ENCODE measurements at places on chromosomes 7 and 10.

DNA sequence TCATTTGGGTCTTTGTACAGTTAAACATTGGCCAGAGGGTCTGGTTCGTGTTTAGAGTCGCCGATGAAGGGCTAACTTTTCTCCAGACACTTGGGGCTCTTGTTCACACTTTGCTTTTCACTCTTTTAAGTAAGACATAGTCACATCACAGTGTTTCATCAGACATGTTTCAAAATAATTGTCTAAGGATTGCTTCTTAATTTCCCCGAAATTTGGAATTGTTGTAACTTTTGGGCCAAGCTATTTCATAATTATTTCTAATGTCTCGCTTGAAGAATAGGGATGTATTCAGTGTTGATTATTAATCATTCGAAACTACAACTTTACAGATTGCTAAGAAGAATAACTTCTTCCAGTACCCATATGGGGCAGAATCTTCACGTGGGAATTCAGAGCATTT is 92.8 kb downstream of the TCF7L2 start:
- DNase-seq, result no peak

GRCh38 chr7:14449291-14449690 is 453.3 kb downstream of the DGKB start:
- no peak for DNase-seq

DNA sequence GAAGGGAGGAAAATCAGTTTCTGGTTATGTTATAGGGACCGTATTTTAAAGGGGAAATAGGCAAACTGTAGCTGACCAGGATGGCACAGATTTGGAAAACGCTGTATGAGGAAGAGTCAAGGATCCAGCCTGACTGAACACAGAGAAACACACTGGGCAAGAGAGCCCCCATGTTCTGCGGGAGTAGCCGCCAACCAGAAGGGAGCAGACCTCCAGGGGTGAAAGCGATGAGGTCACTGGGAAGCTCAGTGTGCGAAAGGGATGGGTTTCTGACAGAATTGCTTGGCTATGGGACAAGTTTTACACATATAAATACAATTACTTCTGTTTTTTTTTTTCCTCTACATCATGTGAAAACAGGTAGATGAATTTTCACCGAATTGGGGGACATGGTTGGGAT is 291.6 kb upstream of the PODXL start:
- no peak for DNase-seq

DNA sequence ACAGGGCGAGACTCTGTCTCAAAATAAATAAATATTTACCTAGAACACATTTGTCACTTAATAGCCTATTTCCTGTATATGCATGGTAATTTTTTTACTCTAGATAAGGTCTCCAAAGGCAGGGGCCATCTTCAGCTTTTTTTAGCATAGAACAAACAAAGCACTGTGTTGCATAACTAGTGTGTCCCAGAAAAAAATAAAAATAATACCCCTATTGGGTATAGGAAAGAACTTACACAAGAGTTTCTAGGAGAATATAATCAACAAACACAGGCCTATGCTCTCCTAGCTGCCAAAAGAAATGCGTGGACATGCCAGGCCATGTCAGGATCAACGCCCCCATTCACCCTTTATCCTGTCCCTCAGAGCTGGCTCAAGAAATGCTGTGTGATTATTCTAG is 103.6 kb downstream of the PARD3 start:
- no peak for DNase-seq

GRCh38 chr7:104341546-104341945 is 13.1 kb downstream of the LHFPL3 start:
- peak; percentile 39 for DNase-seq

DNA sequence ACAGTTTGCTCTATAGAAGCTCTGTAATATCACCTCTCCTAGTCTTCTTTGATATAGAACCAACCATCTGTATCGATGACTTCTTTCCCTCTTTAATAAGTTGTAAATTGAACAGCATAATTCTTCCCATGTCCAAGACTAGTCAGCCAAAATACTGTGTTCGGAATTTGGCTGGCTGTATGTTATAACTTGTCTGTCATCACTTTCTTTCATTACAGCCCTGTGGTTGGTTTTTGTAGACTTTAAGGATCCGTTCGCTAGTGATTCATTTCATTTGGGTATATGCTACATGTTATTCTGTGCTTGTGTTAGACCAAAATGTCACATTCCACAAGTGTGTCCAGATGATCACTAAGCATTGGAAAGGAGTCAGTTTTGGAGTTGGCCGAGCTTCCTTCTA is 155.4 kb upstream of the ITGB1 start:
- DNase-seq, result no peak

DNA sequence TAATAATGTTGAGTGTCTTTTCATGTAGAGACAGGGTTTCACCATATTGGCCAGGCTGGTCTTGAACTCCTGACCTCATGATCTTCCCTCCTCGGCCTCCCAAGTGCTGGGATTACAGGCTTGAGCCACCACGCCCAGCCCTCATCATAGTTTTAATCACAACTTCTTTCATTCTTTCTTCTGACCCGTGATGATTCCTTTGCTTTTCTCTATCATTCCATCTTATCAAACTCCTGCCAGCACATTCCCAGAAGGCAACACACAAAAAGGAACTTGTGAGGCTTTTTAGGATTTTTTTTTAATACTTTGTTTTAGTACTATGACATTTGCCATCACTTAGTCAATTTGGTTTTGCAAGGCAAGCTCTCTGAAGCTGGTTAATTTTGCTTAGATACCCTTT is 77.5 kb upstream of the MEOX2 start:
- DNase-seq, result no peak

DNA sequence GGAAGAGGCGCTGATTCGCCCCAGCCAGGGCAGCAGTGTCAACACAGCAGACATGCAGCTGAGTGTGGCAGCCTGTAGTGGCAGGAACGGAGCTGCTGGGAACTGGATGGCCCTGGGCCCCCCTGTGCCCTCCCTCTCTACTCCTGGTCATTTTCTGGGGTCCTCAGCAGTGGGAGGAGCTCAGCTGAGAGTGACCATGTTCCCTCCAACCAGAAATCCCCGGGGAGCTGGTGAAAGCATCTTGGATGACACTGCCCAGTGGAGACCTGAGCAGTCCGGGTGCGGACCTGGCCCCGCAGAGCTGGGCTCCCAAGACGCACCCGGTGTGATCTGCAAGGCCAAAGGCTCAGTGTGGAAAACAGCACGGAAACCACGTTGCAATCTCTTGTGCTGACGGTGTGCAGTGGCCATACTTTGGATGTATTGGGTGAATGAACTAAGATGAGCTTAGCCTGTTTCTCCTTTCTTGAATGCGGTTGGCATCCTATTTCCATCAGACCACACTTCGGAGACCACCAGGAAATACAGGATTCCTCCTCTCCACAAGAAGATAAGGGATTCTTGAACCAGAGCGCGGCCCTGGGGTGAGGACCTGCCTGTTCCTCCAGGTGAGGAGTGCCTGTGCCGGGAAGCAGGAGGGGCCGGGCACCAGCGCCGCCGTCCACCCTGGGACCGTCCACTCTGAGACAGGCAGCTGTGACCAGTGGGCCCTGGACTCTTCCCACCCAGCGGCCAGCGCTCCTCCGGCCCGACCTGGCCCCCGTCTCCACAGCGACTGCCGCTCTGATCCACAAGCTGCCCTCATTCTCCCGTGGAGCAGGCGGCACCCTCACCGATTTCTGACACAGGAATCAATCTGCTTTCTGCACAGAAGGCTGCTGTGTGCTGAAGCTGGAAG is 93.5 kb upstream of the DIP2C start:
- DNase-seq, result no peak

GRCh38 chr7:121002-121785 is 71.2 kb upstream of the FAM20C start:
- DNase-seq, result no peak

DNA sequence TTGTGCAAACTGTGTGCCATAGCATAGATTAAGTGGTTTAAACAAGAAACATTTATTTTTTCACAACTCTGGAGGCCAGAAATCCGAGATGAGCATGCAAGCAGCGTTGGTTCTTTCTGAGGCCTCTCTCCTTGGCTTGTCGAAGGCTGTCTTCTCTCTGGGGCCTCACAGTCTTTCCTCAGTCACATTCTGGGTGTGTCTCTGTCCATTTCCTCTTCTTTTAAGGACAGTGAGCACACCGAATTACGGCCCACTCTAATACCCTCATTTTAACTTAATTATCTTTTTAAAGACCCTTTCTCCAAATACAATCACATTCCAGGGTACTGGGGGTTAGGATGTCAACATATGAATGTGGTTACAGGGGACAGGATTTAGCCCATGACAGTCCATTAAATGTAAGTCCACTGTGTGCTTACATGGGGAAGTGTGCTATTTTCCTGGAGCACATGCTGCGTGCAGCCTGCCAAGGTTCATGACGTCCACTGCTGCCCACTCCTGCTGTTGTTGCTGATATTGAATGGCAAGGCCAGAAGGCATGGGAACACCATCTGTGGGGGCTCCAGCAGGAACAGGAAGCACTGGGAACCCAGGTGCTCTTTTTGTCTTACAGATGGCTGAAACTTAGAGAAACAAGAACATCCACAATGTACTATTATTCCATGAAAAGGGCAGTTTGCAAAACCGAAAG is 365.5 kb downstream of the GALNT17 start:
- DNase-seq, result no peak

DNA sequence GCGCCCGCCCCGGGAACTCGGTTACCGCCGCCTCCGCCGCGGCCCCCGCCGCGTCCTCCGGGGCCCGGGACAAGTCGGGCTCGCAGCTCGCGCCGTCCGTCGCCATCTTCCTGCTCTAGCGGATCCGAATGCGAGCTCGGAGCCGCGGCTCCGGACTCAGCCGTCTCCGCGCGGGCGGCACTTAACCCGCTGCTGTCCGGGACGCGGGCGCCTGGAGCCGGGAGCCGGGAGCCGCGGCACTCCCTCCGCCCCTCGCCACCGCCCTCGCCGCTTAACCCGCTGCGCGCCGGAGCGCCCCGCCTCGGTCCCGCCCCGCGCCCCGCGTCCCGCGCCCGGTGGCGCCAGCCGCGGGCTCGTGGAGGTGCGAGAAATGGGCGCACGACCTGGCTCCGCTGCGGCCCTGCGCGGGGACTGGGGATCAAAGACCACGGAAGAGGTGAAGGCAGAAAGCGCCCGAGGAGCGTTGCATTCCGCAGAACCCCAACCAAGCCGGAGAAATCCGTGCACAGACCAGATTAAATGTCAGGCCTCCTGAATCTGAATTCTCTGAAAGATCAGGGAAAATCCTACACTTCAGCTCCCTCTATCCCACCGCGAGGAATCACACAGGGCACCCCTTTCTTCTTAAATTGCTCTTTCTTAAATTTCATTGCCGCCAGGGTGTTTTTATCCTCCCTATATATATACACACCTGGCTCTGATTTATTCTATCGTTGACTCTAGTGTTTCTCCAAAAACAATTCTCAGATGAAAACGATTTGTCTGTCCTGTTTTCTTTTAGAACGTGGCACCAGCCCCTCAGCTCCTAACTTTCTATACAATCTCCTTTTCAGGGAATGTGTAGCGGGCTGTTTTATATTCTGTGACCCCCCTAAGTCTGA is at the start of gene CTTNBP2:
Gene CTTNBP2, minus strand, starts transcription at position 132 of the 881 bp plus-strand sequence. Its CDS starts 26 bp downstream, at position 106.
- DNase-seq, result peak; percentile 79

- peak; percentile 27 for DNase-seq
Measured at GRCh38 chr7:140506788-140507464, 27.6 kb upstream of the MKRN1 start.

DNA sequence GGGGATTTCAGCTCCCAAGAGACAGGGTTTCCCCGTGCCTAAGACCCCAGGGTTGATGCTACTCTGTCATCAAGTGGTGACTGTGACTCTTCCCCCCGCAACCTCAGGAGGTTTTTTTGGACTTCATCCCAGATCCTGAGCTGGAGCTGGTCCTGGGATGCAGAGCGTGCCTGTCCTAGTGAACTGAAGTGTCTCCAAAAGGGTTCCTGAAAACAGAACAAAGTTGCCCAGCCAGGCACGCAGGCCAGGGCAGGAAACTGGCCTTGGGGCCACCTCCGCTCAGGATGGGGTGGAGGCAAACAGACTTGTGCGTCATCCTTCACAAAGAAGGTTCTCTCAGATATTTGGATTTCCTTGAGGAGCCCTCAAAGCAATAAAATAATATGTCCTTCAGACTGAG is 118.9 kb downstream of the ITIH5 start:
- DNase-seq, result no peak

DNA sequence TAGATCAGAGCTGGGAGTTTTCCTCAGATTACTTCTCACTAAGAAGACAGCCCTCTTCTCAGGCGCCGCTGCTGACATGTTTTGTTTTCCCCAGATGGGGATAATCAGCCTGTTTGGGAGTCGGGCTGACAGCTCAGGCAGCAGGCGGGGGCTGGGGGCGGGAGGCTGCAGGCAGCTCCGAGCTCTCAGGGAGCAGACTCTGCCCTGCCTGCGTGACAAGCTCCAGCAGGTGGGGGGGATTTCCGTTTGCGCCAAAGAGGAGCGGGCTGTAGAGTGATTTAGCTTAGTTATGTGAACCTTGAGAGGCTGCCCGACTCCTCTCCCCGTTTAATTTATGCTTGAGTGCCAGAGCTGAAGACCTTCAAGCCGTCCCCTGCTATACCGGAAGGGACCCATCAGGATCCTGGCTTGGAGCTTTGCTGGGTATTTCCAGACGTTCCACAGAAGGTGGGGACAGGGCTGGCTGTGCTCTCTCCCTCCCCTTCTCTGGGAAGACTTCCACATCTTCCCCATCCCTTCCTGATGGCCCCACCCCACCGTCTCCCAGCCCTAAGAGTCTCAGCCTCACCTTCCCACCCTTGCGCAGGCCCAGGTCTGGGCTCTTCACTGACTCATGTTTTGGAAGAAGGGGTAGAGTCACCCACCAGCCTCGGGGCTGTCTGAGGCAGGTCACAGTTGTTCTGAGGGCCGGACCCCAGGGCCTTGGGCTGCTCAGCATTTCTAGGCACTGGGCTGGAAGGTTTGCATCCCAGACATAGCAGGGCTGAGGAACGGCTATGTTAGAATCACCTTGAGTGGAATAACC is 24.7 kb upstream of the ADCYAP1R1 start:
- peak; percentile 72 for DNase-seq

DNA sequence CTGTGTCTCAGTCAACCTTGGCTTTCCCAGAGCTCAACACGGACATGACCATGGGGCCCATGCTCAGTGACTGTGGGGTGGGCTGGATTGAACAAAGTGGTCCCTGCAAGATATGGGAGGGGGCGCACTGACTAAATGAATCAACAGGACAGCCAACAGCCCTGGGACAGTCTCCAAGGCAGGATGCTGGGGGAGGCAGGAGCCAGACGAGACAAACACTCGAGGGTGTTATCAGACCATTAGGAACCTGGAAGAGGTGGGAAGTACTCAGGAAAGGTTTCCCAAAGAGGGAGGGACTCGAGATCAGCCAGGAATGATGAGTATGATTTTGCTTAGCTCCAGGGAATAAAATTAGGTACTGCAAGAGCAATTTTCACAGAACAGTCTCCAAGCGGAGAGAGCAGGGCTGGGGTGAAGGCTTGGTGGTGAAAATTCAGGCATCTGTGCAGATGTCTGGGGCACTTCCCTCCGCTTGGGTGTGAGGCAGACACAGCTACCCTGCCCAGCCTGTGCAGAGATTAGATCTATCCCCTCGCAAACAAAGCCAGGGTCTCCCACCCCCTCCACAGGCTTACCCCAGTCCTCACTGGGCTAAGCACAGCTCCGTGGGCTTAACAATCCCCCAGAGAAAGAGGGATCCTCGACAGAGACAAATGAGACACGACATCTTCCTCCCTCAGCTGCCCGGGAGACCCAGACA is 261.1 kb upstream of the ZMIZ1 start:
- DNase-seq, result no peak

All from nephron progenitor cell (in vitro differentiated cells).